ENCODE measurements at places on chromosomes 12 and 14. TPM values are rescaled to one million over a fixed set of nuclear protein-coding genes. Genes with fewer than 3 reads are reported as not detected.

The POTEM gene
- not detected for total RNA-seq

The B3GNT4 gene
- total RNA-seq = not detected

GRCh38 chr12:40565029-40565633 is 127.1 kb upstream of the CNTN1 start:
- no peak for DNase-seq

GRCh38 chr12:92111256-92111655 is 34.4 kb downstream of the BTG1 start:
- no peak for DNase-seq

All from breast epithelium (tissue), 4 donors.